ENCODE measurements at places on chromosomes 7 and 10. TPM values are rescaled to one million over a fixed set of nuclear protein-coding genes. Genes with fewer than 3 reads are reported as not detected.

SH2D4B gene
- total RNA-seq, result 0.10 TPM

GIMAP1 gene
- total RNA-seq, result not detected

CACNA2D1 gene
- total RNA-seq, result 10.2 TPM

CALY gene
- total RNA-seq, result 0.69 TPM

FOXI2 gene
- total RNA-seq, result not detected

OR2A5 gene
- total RNA-seq, result not detected

Data from A549 treated with GW870086 at 1 μM for 4 hours (cell line).